ENCODE measurements at places on chromosomes 7 and 10.
A peak's percentile ranks its signal among the peaks of the same experiment; 100 is the strongest.

DNA sequence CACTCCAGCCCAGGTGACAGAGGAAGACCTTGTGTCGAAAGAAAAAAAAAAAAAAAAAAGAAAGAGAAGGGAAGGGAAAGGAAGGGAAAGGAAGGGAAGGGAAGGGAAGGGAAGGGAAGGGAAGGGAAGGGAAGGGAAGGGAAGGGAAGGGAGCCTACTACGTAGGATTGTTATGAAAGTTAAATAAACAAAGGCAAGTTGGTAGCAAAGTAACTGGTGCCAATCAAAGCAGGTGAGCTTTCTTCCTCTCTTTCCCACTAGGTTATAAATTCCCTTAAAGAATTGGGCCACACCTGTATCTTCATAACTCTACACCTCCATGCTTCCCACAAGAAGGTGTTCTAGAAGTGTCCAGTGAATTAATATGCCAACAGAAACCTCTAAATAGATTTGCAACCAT is 96.3 kb upstream of the AFAP1L2 start:
- no peak for DNase-seq

GRCh38 chr7:26865094-26865388 is 651 bp upstream of the SKAP2 start:
- no peak for DNase-seq

- DNase-seq, result no peak
Observed at GRCh38 chr7:66583490-66584110, 45.1 kb upstream of the KCTD7 start.

DNA sequence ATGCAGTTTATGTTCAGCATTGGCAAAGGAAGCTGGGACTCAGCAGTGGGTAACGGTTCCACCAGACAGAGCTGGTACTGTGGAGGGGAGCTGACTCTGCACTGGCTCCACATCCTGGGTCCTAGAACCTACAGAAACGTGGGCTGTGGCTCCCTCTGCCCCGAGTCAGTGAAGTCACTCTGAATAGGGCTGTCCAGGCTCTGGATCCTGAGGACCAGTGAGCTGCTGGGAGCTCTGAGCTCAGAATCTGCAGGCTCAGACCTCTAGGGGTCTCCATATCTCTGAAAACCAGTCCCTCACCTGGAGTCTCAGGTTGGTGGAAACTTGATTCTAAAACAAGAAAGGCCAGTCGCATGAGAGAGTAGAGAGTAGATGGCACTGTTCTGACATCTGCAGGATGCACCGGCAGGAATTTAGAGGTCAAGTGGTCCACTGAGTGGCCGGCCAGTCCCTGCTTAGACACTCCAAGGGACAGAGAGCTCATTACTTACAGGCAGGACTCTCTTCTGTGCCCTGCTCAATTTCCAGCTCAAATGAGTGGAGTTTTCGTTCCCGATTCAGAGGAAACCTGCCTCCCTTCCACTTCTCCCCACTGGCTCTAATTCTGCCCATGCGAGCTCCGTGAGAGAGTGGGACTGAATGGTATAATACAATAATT is 18.6 kb downstream of the NPFFR1 start:
- DNase-seq, result no peak

- DNase-seq, result no peak
Observed at GRCh38 chr10:96337106-96337505, 21.7 kb downstream of the OPALIN start.

- no peak for DNase-seq
Observed at GRCh38 chr10:717458-717857, 28.0 kb upstream of the DIP2C start.

- DNase-seq, result no peak
Observed at GRCh38 chr7:105691082-105691679, 109.9 kb upstream of the EFCAB10 start.

GRCh38 chr10:133335246-133336117 is 1.2 kb downstream of the CALY start:
- DNase-seq, result peak; percentile 74

DNA sequence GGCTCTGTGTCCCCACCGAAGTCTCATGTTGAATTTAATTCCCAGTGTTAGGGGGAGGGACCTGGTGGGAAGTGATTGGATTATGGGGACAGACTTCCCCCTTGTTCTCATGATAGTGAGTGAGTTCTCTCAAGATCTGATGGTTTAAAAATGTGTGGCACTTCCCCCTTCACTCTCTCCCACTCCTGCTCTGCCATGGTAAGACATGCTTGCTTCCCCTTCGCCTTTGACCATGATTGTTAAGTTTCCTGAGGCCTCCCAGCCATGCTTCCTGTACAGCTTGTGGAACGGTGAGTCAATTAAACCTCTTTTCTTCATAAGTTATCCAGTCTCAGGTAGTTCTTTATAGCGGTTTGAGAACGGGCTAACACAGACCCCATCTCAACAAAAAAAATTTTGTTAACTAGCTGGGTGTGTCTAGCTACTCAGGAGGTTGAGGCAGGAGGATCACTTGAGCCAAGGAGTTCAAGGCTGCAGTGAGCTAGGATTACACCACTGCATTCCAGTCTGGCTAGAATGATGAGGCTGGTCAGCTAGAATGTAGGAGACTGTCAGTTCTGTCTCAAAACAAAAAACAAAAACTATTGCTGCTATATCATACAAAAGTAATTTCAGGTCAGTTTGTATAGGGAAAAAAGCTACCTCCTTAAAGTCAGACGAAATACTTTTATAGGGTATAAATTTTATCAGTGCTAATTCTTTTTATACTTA is 57.7 kb downstream of the ATAD1 start:
- DNase-seq, result no peak

GRCh38 chr10:15262036-15262713 is 93.7 kb upstream of the NMT2 start:
- no peak for DNase-seq

- no peak for DNase-seq
Observed at GRCh38 chr10:122326806-122327205, 47.7 kb upstream of the PLEKHA1 start.

- DNase-seq, result no peak
Observed at GRCh38 chr7:106279425-106280197, 5.2 kb downstream of the NAMPT start.

DNA sequence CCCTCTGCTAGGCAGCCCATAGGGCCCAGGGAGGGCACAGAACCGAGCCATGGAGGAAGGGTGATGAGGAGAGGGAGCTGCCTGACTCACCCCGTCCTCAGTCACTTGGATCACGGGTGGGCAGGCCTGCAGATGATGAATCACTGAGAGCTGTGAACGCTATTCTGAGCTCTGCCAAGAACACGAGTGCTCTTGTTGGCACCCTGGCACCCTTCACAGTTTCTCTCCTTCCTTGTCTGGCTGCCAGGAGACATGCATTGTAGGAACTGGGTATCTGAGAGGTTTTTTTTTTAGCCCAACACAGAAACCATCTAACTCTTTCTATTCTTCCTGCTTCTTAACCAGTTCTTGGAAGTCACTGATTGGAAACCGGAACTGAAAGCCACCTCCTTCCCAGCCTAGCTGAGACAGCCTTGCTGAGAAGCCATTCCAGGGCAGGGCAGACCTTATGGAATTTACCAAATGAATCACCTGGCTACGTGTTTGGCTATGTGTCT is 82.1 kb downstream of the SLC37A3 start:
- DNase-seq, result no peak

DNA sequence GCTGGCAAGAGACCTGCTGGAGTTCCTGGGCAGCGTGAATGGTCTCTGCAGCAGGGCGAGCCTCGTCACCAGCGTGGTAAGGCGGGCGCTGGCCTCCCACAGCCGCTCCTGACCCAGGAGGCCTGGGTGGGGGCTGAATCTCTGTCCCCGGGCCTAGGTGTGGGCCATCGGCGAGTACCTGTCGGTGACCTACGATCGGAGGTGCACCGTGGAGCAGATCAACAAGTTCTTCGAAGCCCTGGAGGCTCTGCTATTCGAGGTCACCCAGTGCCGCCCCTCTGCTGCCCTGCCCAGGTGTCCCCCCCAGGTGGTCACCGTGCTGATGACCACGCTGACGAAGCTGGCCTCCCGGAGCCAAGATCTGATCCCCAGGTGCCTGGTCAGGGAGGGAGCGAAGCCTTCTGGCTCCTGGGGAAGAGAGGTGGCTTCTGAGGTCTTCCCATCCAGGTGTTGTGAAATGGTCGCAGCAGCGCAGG is 15.1 kb downstream of the AP5Z1 start:
- no peak for DNase-seq

GRCh38 chr10:113420733-113421675 is 131.8 kb upstream of the HABP2 start:
- DNase-seq, result no peak

- no peak for DNase-seq
Observed at GRCh38 chr7:11341285-11341944, 367.7 kb downstream of the PHF14 start.

GRCh38 chr7:23291957-23292560 is 7.1 kb upstream of the MALSU1 start:
- DNase-seq, result no peak

DNA sequence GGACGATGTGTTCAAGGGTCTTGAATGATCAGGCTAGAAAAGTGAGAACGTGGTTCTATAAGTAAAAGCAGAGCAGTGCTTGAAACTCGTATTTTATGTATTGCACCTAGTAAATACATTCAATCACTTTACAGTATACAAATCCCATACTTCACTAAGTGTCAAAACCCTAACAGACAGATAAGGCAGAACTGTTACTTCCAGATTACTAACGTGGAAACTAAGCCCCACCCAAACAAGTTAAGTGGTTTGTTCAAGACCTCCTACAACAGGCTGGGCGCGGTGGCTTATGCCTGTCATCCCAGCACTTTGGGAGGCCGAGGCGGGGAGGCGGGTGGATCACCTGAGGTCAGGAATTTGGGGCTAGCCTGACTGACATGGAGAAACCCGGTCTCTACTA is 9.2 kb upstream of the MYO1G start:
- DNase-seq, result no peak

GRCh38 chr10:96494694-96495093 is 19.0 kb downstream of the TLL2 start:
- no peak for DNase-seq

GRCh38 chr7:97971120-97971989 is 18.6 kb downstream of the OCM2 start:
- DNase-seq, result peak; percentile 5

DNA sequence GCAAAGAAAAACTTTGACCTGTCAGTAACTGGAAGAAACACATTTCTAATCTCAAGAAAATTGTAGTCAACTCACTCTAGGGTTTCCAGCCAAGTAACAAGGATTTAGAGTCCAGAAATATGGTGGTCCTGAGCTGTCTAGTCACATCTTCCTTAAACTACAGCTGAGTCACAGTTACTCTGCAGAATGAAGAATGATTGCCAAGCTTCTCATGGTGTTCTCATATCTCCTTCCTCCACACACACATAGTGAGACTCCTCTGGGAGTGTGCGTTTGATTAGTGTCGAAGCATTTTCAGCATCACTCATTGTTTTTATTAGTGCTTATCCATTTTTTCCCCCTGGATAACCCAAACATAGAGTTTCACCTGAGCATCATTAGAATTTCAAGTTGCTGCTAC is 93.1 kb upstream of the CXCL12 start:
- DNase-seq, result no peak

DNA sequence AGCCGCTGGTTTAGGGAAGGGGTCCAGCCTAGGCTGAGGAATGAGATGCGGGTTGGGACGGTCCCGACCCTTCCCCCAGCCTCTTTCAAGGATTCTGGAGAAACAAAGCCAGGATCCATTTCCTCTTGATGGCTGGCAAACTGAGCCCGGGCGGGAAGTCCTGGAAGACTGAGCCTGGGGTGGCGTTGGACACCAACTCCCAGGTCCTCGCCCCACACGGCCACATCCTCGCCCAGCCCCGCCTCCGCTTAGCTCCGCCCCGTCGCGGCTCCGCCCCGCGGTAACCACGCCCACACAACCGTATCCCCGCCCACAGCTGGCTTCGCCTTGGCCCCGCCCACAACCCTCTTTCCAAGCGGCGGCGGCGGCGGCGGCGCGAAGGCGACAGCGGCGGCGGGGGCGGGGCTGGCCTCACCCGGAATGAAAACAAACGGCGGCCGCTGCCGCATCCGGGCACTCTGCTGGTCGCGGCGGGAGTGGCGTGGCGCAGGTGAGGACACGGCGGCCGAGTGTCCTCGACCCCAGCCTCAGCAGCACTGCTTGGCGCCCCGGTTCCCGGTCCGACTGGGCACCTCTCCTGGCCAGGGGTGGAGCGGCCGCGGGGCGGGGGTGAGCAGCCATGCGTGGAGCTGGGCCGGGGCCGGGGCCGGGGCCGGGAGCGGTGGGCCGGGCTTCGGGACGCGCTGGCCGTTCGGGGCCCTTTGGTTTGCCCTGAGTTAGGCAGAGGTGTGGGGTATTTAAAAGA is at the start of gene NUB1:
NUB1 (plus strand) TSS at position 456 of the 745 bp plus-strand sequence. CDS start 3,538 bp downstream, outside the sequence.
- peak; percentile 89 for DNase-seq

- no peak for DNase-seq
Observed at GRCh38 chr10:119680650-119681081, 29.5 kb downstream of the BAG3 start.

DNA sequence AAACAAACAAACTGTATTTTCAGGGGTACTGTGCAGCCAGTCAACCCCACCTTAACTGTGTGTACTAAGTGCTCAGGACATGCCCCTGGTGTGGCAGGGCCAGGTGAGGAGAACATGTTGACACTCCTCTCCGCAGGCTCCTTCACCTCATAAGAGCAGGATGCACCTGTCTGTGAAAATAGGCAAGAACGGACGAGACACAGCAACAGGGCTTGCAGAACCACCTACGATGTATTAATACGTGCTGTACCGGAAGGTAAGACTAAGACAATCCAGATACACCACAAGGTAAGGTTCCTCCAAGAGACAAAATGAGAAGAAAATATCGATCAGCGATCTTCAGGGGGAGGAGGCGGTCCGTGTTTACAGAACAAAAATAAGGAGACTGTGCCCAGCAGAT is 65.8 kb upstream of the CAMK2B start:
- no peak for DNase-seq

- DNase-seq, result no peak
Observed at GRCh38 chr7:159012353-159013069, 132.2 kb downstream of the VIPR2 start.

DNA sequence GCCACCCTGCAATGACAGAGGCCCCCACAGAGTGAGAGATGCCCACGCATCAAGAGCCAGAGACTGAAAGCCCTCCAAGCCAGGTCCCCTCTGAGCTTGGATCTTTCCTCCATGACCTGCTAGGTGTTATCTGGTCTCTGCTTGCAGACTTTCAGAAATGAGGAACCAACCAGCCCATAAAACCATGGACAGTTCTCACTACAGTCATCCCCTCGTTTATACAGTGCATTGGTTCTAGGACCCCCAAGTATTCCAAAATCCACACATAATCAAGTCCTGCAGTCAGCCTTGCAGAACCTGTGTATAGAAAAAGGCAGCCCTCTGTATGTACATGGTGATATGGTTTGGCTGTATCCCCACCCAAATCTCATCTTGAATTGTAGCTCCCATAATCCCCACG is 23.1 kb downstream of the NPFFR1 start:
- DNase-seq, result no peak

Data from stimulated activated CD4-positive, alpha-beta T cell treated with anti-CD3 and anti-CD28 coated beads, Interleukin-4, amount 100 ng/mL, for 1 hour (primary cell).